ENCODE measurements at places on chromosomes 13 and 19.
A peak's percentile ranks its signal among the peaks of the same experiment; 100 is the strongest.

GRCh38 chr13:106173891-106174610, 361.4 kb downstream of the EFNB2 start:
- H3K4me3 ChIP-seq = no peak overlapping the region
- no peak for DNase-seq
- no peak overlapping the region for H3K27ac ChIP-seq
- no peaks in the 10 kb centered on the region for H3K27me3 ChIP-seq

DNA sequence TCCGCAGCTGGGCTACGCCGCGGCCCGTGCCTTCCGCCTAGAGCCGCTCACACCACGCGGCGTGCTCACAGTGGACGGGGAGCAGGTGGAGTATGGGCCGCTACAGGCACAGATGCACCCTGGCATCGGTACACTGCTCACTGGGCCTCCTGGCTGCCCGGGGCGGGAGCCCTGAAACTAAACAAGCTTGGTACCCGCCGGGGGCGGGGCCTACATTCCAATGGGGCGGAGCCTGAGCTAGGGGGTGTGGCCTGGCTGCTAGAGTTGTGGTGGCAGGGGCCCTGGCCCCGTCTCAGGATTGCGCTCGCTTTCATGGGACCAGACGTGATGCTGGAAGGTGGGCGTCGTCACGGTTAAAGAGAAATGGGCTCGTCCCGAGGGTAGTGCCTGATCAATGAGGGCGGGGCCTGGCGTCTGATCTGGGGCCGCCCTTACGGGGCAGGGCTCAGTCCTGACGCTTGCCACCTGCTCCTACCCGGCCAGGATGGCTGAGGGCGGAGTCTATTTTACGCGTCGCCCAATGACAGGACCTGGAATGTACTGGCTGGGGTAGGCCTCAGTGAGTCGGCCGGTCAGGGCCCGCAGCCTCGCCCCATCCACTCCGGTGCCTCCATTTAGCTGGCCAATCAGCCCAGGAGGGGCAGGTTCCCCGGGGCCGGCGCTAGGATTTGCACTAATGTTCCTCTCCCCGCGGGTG, 7.4 kb downstream of the DBP start:
- H3K4me1 ChIP-seq = peaks cover 20% of the 10 kb centered on the region
- H3K4me3 ChIP-seq = no peak overlapping the region
- peaks cover 52% of the 10 kb centered on the region for H3K36me3 ChIP-seq
- no peak for DNase-seq

GRCh38 chr13:77065461-77066147, 38.6 kb upstream of the FBXL3 start:
- peak overlapping the region; percentile 30 for H3K27ac ChIP-seq
- DNase-seq = no peak

GRCh38 chr19:13623716-13624710, 117.7 kb upstream of the CACNA1A start:
- peaks cover 61% of the 10 kb centered on the region for H3K27me3 ChIP-seq
- H3K27ac ChIP-seq = no peak overlapping the region

- no peak for DNase-seq
- peak overlapping the region; percentile 85 for H3K4me3 ChIP-seq
- peaks cover 20% of the 10 kb centered on the region for H3K27me3 ChIP-seq
- peaks cover 12% of the 10 kb centered on the region for H3K36me3 ChIP-seq
- peaks cover 13% of the 10 kb centered on the region for H3K4me1 ChIP-seq
Observed at GRCh38 chr13:20118268-20119140, 42.3 kb downstream of the GJA3 start.

- H3K36me3 ChIP-seq = no peaks in the 10 kb centered on the region
- H3K4me3 ChIP-seq = peak within 1 kb of the TSS; percentile 14
- H3K27ac ChIP-seq = no peak within 1 kb of the TSS
- H3K4me1 ChIP-seq = peaks cover 15% of the 10 kb centered on the region
- H3K27me3 ChIP-seq = peaks cover 59% of the 10 kb centered on the region
- peak; percentile 4 for DNase-seq
Observed at GRCh38 chr13:83881917-83882605, at the start of gene SLITRK1. Gene SLITRK1, minus strand, starts transcription at chr13:83882474. Its CDS starts 967 bp downstream, at chr13:83881507.

DNA sequence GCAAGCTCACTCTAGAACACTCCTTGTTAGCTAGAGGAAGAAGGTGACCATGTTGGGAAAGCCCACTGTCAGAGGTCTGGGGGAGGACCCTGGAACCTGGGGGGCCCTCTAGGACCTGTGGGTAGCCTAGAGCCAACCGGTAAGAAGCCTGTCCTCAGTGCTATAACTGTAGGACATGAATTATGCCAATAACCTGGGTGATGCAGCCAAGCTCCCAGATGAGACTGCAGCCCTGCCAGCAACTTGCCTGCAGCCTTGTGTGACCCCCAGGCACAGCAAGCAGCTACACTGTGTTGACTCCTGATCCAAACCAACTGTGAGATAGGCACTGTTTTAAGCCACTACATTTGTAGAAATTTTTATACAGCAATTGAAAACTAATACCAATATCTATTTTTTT, 122.3 kb downstream of the MIPEP start:
- peaks cover 4% of the 10 kb centered on the region for H3K4me1 ChIP-seq
- H3K27ac ChIP-seq = peak overlapping the region; percentile 4
- DNase-seq = no peak
- H3K4me3 ChIP-seq = no peak overlapping the region
- H3K36me3 ChIP-seq = peaks cover 6% of the 10 kb centered on the region

- peak overlapping the region; percentile 42 for H3K4me3 ChIP-seq
- peak overlapping the region; percentile 17 for H3K27ac ChIP-seq
- peaks cover 13% of the 10 kb centered on the region for H3K36me3 ChIP-seq
- H3K27me3 ChIP-seq = no peaks in the 10 kb centered on the region
- DNase-seq = no peak
Observed at GRCh38 chr13:40596484-40596883, 70.0 kb downstream of the FOXO1 start.

DNA sequence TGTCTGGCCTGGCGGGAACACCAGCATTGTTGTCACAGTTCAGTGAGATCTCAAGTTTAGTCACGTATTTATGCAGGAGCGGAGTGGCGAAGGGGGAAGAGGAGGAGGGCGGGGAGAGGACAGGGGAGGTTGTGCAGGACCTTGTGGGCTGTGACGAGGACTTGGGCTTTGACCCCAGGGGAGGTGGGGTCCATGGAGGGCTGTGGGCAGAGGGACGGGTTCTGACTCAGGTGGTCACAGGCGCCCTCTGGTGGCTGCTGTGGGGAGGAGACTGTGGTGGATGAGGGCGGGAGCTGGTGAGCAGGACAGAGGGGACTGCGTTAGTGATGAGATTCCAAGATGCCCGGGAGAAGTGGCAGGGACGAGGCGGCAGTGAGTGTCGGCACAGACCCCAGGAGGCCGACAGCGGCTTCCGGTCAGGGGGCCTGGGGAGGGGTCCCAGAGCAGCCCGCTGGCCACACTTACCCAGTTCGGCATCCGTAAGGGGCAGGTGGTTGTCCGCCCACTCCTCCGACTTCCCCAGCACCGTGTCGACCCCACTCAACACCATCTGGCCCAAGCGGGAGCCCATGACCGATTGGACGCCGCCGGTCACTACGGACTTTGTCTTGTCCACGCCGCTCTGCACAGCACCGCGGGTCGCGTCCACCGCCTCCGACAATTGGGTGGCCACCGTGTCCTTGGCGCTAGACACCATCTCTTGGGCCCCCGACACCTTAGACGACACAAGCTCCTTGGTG, 15.7 kb downstream of the PLIN3 start:
- no peak overlapping the region for H3K27ac ChIP-seq
- peaks cover 7% of the 10 kb centered on the region for H3K36me3 ChIP-seq
- peaks cover 4% of the 10 kb centered on the region for H3K4me1 ChIP-seq
- no peak overlapping the region for H3K4me3 ChIP-seq

DNA sequence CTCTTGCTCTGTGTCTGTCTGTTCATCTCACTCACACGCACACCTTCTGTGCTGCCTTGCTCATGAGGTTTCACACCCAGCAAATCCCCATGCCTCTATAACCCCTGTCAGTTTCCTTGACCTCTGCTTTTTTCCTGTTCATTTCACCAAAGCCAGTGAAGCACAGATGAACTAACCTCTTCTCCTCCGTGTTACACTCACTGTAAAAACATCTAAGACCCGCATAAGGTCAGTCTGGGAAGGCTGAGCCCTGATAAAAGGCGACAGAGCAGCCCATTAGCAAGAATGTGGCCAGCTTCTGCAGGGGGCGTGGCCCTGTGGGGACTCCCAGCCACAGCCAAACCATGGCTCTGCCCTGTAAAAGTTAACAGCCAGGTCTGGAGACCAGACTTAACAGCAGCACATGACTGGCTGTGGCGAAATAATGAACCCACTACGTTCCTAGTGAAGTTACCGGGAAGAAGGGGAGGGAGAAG, 42.8 kb upstream of the NPAS1 start:
- peak overlapping the region; percentile 18 for H3K4me3 ChIP-seq
- H3K27ac ChIP-seq = peak overlapping the region; percentile 90
- peaks cover 28% of the 10 kb centered on the region for H3K36me3 ChIP-seq
- no peak for DNase-seq

GRCh38 chr13:112117258-112117954, 50.5 kb downstream of the SOX1 start:
- H3K27ac ChIP-seq = no peak overlapping the region
- no peak for DNase-seq
- H3K27me3 ChIP-seq = peaks cover 55% of the 10 kb centered on the region

GRCh38 chr19:50720921-50721381, 1.3 kb upstream of the SHANK1 start:
- peak overlapping the region; percentile 55 for H3K4me3 ChIP-seq
- DNase-seq = no peak
- no peak overlapping the region for H3K27ac ChIP-seq
- peaks cover 87% of the 10 kb centered on the region for H3K27me3 ChIP-seq

GRCh38 chr13:97855570-97856303, 97.7 kb upstream of the IPO5 start:
- DNase-seq = no peak
- no peaks in the 10 kb centered on the region for H3K4me1 ChIP-seq
- no peak overlapping the region for H3K4me3 ChIP-seq
- peaks cover 14% of the 10 kb centered on the region for H3K27me3 ChIP-seq
- H3K27ac ChIP-seq = no peak overlapping the region

DNA sequence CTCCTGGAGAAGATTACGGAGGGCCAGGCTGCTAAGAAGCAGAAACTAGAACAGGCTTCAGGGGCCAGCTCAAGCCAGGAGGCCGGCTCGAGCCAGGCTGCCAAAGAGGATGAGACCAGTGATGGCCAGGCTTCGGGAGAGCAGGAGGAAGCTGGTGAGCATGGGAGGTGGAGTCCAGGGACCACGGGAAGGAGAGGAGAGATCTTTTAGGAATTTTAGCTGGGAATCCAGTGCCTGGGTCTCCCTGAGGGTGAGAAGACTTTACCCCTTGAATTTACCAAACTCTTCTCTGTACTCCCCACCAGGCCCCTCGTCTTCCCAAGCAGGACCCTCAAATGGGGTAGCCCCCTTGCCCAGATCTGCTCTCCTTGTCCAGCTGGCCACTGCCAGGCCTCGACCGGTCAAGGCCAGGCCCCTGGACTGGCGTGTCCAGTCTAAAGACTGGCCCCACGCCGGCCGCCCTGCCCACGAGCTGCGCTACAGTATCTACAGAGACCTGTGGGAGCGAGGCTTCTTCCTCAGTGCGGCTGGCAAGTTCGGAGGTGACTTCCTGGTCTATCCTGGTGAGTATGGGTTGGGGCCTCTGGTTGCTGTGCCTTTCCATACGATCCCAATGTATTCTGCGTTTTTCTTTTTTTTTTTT, 824 bp downstream of the TSEN34 start:
- H3K27me3 ChIP-seq = no peaks in the 10 kb centered on the region
- DNase-seq = no peak
- peak overlapping the region; percentile 97 for H3K4me3 ChIP-seq
- peak overlapping the region; percentile 99 for H3K27ac ChIP-seq

DNA sequence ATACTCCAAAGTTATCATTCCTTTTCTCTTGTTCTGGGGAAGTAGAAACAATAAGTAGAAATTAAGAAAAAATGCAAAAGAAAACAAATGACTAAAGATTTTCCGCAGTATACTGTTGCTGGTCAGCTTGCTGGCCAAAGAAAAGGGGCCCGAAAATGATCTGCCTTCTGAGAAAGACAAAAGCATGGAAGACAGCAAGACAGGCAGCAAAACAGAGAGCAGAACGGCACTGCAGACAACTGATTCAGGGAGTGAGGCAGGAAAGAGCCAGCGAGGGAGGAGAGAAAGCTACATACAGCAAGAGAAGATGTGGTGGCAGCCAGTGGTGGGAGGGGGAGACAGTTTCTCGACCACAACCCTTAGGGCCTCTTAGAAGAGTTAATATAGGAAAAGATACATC, 5.3 kb upstream of the DOCK9 start:
- peak overlapping the region; percentile 42 for H3K27ac ChIP-seq
- DNase-seq = no peak
- no peak overlapping the region for H3K4me3 ChIP-seq
- peaks cover 48% of the 10 kb centered on the region for H3K4me1 ChIP-seq
- no peaks in the 10 kb centered on the region for H3K36me3 ChIP-seq
- H3K27me3 ChIP-seq = no peaks in the 10 kb centered on the region

DNA sequence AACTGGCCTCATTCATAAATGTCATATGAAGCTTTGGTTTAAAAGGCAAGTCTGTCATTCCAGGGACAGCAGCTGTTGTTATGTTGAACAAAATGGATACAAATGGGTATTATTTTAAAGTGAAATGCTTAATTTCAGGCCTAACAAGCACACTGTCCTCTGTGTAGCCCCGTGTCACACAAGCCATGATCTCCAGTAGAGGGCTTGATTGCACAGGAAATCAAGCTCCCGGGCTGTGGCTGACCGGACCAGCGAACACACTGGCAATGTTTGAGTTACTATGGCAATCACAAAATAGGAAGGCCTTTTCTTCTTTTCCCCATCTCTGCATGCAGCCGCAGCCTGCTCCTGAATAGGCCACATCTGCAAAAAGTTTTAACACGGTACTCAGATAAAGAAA, 64.0 kb upstream of the GSX1 start:
- H3K27ac ChIP-seq = no peak overlapping the region
- no peak for DNase-seq
- H3K4me3 ChIP-seq = no peak overlapping the region
- H3K36me3 ChIP-seq = no peaks in the 10 kb centered on the region

DNA sequence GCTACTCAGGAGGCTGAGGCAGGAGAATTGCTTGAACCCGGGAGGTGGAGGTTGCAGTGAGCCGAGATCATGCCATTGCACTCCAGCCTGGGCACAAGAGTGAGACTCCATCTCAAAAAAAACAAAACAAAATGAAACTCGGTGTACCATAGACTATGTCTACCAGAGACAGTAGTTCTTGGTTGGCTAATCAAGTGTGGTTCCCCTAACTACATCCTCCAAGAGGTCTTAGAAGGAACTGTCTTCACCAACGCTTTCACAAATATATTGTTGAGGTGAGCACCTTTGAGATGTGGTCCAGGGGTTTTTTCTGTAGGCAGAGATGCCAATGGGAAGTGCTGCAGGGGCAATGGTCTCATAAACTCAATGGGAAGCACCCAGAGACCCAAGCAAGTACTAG, 48.0 kb downstream of the RFC3 start:
- no peaks in the 10 kb centered on the region for H3K4me1 ChIP-seq
- no peaks in the 10 kb centered on the region for H3K36me3 ChIP-seq
- no peak overlapping the region for H3K27ac ChIP-seq
- no peaks in the 10 kb centered on the region for H3K27me3 ChIP-seq

- H3K27me3 ChIP-seq = peaks cover 39% of the 10 kb centered on the region
- no peak for DNase-seq
- H3K4me3 ChIP-seq = peak overlapping the region; percentile 43
- peaks cover 7% of the 10 kb centered on the region for H3K4me1 ChIP-seq
- no peak overlapping the region for H3K27ac ChIP-seq
Observed at GRCh38 chr19:39265321-39265916, 2.8 kb upstream of the IFNL2 start.
